Suppressor macrophage treated with lipopolysaccharide for 1 hour (primary cell): ENCODE measurements at places on chromosomes 5 and 9.
A peak's percentile ranks its signal among the peaks of the same experiment; 100 is the strongest.

DNA sequence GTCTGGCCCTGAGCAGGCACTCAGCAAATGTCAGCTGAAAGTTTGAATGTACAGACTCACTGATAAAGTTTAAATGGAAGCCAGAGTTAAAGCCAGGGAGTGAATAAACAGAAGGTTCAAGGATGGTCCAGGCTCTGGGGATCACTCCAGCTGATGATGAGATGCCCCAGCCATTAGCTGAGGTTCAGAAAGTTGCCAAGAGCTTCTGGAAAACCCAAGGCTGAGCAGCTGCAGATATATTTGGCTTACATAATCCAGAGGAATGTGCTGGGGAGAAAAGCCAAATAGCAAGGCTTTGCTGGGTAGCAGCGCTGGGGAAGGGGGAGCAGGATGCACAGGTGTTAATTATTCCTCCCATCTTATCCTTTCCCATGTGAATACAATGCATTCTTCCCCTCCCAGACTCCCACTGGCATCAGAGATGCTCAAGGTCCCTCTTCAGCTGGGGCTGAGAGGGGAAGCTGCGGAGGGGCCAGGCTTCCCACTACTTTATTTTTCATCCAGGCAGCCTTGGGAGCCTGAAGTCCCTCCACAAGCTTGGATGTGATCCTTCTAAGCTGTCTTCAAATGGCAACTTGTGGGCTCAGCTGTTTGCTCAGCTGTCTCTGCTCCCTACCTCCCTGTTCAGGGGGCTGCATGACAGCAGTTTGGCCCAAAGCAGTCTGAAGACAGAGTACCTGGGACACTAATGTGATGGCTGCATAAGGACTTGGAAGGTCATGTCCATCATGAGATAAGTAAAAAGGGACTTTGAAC, 341.2 kb downstream of the TRIM32 start:
- no peak for DNase-seq

DNA sequence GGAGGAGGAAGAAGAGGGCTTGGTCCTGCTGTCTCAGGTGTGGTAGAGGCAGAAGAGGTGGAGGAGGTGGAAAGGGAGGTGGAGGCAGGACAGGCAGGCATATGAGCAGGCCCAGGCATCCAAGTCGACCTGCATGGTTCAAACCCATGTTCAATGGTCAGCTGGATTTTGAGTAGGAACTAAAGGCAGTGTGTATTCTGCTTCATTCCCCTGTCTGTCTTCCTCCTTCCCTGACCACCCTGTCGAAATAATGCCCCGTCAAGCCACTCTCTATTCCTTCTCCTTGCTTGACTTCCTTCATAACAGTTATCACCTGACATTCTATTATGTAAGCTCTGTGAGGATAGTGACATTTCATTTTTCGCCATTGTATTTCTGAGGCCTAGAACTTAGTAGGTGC, 34.8 kb downstream of the ATP6V0E1 start:
- DNase-seq: peak; percentile 50

GRCh38 chr5:149857499-149857898, 87.1 kb downstream of the PDE6A start:
- DNase-seq: peak; percentile 32

DNA sequence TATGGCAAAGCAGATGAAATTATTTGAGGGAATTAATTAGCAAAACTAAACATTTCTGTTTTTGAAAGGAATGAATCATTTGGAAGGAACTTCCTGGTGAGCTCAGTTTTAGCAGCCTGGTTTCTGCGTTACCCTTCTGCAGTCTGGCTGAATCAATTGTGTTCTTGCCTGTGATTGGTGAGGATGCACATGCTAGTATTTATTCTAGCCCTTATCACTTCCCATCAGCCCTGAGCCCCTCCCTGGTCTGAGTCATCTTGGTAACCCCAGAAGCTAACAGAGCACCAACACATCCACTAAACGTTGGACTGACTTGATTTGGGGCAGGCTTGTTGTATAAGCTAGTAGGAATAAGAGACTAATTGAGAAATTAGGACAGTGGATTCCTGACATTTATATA, 6.6 kb downstream of the TJP2 start:
- DNase-seq: peak; percentile 86

DNA sequence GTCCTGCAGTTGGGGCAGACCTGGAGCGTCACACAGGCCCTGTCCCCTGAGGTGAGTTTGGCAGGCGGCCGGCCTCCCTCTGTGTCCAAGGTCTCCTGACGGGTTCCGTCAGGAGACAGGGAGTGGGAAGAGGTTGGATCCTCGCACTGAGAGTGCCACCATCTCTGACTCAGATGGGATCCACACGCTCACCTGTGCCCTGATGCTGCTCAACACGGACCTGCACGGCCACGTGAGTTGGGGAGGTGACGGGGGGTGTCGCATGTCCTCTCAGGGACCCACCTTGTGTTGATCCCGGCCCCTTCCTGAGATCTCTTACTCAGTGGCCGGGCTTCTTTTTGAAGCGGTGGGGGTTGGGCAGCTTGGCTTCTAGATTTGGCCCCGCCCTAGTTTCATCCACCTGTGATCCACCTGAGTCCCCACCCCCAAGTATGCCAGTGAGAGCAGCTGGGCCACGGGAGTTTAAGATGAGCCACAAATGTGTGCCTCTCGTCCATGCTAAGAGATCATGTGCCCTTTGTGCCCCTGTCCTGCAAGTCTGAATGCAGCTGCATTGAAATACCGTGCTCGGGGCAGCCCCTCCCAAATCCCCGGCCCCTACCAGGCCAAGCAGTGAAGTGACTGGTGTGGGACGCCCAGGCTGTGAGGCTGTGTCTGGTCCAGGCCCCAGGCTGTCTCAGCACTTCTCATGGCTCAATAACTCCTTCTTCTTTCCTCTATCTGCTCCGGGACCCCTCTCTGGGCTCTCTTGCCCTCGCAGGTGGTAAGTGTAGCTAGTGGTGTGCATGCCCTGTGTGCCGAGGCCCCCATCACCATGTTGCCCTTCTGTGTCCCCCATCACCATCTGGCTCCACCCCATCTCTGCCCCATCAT, 27.2 kb downstream of the PSD2 start:
- DNase-seq: no peak

- DNase-seq: no peak
These were observed 331.3 kb upstream of the KIF2A start for GRCh38 chr5:61974680-61975079.
